ENCODE measurements at places on chromosomes 3 and 15.

- ATAC-seq = peak; percentile 79
Measured at GRCh38 chr15:31405200-31405920, 78.7 kb downstream of the KLF13 start.

DNA sequence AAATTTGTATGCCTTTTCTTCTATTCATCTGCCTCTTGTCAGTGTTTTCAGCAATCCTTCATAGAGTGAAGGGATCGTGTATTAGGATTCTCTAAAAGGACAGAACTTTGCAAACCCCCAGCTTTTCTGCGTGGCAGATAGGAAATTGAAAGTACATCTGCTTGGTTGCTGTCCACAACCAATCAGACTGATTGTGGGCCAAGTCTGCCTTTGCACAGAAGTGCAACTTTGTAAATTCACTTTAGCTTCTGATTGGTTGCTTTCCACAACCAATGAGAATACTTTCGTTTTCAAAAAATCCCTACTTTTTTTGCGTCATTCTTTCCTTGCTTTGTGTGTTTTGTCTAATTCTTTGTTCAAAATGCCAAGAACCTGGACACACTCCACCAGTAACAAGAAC lies 847.4 kb downstream of the FHIT start:
- no peak for ATAC-seq

DNA sequence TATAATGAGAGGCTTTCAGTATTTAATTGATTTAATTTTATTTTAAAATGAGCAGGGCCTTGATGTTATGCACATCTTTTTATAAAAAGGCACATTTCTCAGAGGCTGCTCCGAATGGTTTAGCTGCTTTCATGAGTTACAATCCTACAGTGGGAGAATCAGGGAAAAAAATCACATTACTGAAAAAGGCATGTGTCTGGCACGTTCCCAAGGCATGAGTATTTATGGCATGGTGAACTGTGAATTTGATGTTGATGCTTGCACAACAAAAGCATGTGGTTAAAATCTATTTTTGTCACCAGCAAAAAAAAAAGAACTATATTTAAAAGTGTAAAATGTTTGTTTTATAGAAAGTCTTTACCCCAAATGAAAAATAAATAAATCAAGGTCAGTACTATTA lies 485.2 kb upstream of the ROBO2 start:
- ATAC-seq = no peak

- no peak for ATAC-seq
Measured at GRCh38 chr3:160796813-160797164, 40.8 kb downstream of the PPM1L start.

GRCh38 chr3:175155172-175155571 lies 296.0 kb downstream of the NAALADL2 start:
- no peak for ATAC-seq

DNA sequence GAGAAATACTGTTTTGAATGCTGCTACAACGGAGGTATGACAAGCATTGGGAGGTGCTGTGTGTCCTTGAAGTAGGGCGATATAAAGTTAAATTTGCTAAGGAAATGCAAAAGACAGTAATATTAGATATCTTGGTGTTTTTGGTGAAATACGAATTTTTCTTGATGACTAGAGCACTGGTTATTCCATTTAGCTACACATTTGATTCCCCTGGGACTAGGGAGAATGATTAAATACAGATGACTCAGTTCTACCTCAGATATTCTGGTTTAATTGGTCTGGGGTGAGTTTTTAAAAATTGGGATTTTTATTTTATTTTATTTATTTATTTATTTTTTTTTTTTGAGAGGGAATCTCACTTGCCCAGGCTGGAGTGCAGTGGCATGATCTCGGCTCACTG lies 18.7 kb upstream of the GADL1 start:
- ATAC-seq = no peak

DNA sequence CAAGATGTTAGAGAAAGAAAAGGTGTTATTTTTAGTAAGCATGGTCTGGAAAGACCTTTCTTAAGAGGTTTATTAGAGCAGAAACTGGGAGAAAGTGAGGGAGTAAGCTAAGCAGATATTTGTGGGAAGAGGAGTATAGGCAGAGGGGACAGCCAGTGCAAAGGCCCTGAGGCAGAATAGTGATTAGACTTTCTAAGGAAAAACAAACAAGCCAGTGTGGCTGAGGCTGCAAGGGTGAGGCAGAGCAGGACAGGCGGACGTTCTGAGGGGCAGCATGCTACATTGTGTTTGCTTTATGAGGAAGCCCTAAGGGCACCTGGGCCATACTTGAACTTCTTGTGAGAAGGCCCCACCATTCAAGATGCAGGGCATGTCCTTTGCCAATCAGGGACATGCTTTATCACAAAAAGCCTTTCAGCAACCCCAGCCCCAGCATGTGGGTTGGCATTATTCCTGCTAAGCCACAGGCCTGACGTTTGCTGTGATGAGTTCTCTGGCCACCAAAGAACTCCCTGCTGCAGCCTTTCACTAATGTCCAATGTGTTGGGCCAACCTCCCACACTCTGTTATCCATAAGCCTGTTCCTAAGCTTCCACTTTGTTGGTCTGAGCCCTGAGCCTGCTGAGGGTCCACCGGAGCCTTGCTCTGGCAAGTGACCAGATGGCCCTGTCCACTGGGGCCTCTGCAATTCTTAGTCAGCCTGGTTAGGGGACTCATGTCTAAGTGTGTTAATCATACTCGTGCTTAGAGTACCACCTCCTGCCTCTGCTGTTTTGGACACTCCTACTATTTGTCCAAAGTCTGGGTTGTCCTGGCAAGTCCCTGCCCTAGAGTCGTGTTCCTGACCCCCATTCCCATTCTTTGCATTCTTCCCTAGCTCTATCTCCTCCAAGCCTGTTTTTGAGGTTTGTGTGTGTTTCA lies 209.9 kb upstream of the CTNNB1 start:
- ATAC-seq = no peak

DNA sequence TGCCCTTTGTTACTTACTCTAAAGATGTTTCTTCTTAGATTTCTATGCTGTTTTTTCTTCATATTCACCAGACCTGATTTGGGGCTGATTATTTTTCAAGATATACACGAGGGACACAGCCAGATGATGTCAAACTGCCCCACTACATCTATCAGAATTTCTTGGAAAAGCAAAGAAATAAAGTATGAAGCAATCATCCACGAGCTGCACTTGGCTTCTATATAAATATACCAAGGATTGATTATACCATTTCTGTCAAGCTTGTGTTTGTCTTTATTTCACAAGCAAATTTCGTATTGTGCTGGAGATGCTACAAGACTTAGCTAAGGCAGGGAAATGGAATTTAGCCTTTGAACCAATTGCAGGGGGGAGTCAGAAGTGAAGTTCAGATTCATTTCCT lies 715.1 kb upstream of the NR2F2 start:
- no peak for ATAC-seq

DNA sequence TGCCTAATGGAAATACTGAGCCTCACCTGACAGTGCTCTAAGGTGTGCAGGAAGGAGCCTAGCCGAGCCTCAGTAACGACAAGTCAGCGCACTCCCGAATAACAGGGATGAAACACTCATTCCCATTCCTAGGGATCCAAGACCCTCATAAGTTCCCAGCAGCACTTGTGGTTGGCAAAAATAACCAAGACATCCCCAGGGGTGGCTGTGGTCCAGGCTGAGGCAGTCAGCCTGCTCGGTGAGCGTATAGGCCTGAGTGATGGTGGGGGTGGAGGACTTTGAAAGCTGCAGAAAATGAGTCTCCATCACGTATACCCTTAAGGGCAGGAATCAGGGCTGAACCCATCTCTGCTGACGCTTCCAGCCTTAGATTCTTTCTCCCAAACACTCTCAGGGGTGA lies 120.1 kb downstream of the SMAD6 start:
- no peak for ATAC-seq

DNA sequence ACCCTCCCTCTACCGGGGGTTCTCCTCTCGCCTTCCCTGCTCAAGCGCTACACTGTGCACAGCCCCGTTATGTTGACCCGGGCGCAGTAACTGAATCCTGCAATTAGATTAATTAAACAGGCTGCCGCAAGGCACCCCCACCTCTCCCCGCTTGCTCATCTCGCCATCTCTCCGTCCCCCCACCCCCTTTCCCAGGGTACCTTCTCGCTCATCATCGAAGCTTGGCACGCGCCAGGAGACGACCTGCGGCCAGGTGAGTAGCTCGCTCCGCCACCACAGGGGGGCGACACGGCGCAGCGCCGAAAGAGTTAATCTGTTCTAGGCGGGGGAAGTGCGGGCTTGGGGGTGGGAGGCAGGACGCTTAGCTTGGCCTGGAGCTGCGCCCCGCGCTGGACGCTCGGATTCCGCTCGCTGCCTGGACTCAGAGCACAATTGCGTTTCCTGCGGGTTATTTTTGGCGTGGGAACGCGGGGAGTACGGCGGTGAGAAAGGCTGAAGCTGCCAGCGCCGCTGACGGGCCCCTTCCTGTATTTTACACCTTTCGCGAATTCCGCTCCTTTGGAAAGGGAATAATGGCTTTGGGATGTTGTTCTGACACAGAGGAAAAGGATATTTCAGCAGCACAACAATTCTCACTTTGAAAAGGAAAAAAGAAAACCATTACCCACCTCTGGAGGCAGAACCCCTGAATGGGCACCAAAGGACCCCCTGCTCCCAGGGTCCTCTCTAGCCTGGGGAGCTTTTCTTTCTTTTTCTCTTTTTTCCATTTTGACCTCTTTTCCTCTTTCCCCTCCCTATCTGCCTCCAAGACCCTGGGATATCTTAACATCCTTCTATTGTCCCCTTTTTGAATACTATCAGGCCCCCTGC lies 1.5 kb downstream of the DLL4 start:
- ATAC-seq = no peak

GRCh38 chr3:115040673-115041286 lies 106.3 kb downstream of the ZBTB20 start:
- no peak for ATAC-seq

DNA sequence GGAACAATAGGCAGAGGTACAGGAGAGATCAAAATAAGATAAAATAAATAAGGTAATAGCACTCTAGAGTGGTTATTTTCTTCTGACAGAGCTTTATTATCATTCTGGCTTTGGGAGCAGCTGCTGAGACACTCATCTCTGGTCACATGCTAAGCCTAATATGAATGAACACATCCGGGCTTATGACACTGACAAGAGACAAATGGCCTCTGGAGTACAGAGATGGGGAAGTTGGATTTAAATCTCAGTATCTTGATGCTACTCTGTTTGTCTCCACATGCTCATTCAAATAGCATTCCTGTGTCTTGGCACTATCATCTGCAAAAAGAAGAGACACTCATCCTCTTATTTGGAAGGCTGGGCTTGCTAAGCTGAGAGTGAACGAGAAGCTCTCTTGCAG lies 55.6 kb downstream of the TMEM45A start:
- no peak for ATAC-seq

DNA sequence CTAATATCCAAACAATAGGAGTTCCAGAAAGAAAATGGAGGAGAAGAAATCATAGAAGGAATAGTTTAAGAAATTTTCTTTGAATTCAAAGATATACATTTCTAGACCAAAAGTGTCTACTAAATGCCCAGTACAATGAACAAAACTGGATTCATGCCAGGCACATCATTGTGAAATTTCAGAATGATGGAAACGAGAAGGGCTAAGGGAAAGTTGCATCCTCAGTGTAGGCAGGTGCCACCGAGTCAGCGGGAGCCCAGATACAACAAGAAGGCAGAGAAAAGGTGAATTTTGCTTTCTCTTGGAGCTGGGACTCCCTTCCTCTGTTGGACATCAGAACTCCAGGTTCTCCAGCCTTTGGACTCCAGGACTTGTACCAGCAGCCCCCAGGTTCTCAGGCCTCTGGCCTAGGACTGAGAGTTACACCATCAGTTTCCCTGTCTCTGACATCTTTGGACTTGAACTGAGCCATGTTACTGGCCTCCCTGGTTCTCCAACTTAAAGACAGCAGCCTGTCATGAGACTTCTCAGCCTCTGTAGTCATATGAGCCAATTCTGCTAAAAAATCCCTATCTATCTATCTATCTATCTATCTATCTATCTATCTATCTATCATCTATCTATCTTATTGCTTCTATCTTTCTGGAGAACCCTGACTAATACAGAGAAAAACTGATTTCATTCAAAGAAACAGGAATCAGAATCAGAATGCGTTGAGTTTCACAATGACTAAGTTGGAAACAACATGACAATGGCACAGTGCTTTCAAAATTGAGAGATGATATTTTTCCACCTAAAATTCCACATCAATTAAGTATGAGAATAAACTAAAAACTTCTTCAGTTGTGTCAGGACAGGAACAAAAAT lies 207.7 kb downstream of the FAM43A start:
- ATAC-seq = peak; percentile 83

DNA sequence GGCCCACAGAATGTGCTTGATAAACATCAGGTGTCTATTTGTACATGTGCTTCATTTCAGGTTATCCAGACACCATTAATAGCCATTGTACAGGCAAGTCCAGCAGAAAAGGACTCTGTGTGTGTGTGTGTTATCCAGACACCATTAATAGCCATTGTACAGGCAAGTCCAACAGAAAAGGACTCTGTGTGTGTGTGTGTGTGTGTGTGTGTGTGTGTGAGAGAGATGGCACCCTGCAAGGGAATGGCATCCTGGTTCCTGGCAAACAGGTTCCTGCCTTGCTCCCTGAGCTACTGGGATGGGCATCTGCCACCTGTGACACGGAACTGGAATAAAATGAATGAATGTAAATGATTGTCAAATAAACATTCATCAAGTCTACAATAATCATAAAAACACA lies 11.7 kb downstream of the SUCLG2 start:
- ATAC-seq = no peak

GRCh38 chr15:38972831-38973230 lies 408.2 kb upstream of the RASGRP1 start:
- ATAC-seq = no peak

GRCh38 chr15:29573197-29573838 lies 248.9 kb downstream of the TJP1 start:
- ATAC-seq = no peak

GRCh38 chr15:99441871-99442251 lies 123.9 kb upstream of the MEF2A start:
- ATAC-seq = no peak

- ATAC-seq = no peak
Measured at GRCh38 chr3:171944118-171945016, 95.0 kb upstream of the FNDC3B start.

GRCh38 chr3:113211330-113212149 lies at the start of gene BOC:
Gene BOC, plus strand, starts transcription at chr3:113211557. Its CDS starts 38,246 bp downstream, at chr3:113249803.
- ATAC-seq = peak; percentile 14

GRCh38 chr3:141257961-141258360 lies 26.3 kb downstream of the PXYLP1 start:
- ATAC-seq = peak; percentile 67

DNA sequence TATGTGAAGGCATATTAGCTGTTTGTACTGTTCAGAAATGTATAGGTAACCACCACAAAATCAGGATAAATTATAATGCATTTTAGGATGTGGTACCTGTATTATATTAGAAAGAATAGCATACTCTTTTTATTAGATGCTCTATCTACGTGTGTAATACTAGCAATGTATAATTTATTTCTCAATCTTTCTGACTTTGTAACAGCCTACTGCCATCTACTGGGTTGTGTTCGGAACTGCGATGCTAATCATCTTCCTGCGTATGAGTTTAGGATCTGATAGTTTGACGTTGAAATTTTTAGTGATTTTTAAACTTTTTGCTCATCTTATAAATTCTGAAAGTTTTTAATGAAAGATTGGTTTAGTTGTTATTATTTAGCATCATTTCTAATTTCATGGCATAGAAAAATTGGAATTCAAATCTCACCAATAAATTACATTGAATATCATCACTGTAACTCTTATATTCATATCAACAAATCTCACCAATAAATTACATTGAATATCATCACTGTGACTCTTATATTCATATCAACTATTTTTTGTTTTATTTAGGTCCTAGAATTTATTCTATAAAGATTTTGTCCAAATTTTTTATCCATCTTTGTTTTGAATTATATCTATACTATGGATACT lies 322.7 kb upstream of the ZNF717 start:
- ATAC-seq = no peak

GRCh38 chr15:32649342-32649741 lies 7.8 kb downstream of the SCG5 start:
- ATAC-seq = no peak

GRCh38 chr3:131360191-131360755 lies 21.3 kb upstream of the NUDT16 start:
- ATAC-seq = no peak

All from stimulated activated memory B cell treated with anti-CD40 and anti-IgM and Interleukin-4, amounts not matched to agents 10 μg/mL and 1 μg/mL and 100 μg/mL, for 72 hours (primary cell).